ENCODE measurements at places on chromosomes 16 and 17.

GRCh38 chr17:77356690-77357201, 216.0 kb downstream of the SEC14L1 start:
- no peak for DNase-seq

DNA sequence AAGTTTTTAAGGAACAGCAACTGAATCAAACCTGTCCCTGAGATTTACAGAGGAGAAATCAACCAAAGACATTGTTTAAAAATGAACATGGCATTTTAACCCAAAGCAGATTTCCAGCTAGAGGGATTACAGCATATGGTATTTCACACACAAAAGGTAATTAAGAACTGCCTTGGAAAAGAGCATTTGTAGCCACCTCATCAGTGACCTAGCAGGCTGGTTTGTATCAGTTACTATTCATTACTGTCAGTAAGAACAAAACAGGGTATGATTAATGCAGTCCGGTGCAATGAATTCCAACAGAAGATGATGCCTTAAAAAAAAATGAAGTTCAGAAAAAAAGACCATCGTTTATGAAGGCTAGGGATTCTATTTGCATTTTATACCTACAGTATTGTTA, 219.9 kb downstream of the CHD9NB start:
- no peak for DNase-seq

DNA sequence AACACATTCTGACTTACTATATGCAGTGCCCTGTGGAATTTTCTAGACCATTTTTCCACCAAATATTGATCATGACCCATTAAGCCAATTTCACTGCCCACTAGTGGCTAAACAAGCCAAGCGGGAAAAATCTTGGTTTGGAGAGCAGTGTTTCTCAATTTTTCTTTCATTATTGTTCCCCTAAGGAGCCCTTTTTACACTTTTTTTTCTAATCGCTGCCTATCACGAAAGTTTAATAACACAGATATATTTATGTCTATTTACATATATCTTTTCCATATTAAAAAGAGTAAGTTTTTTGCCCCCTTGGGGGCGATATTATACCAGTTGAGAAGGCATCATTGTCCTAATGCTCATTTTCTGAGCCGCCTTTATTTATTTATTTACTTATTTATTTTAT, 10.8 kb upstream of the TLCD3B start:
- no peak for DNase-seq

DNA sequence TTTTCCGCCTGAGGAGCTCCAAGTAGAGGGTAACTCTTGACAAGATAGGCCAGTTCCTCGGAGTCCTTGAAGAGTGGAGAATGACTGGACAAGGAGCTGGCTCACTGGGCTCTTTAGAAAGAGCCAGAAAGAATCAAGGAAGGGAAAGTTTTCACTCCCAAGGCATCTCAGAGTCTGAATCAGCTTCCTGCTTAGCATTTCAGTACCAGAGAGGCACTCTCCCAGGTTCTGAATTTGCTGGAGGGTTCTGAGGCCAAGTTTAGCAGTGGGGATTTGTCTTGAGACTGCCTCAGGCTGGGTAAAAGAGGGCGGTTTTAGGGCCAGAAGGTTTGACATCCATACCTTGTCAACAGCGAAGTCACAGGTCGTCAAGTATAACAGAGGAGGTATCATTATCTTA, 25.5 kb downstream of the GP2 start:
- no peak for DNase-seq

DNA sequence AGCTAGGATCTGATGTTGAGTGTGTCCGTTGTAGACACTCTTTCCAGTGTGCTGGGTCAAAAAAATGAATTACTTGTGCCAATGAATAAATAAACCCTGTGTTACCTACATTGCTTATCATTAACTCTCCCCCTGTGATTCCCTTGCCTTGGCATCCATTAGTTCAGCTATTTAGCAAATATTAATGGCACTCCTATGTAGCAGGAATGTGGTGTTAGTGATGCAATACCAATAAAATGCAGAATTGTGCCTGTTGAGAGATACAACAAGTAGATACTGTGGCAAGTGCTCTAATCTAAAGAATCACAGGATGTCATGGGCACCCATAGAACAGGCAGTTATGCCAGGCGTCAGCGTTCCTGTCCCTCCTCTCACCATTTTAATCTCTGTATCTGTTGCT, 343.2 kb downstream of the PMP22 start:
- no peak for DNase-seq

- DNase-seq: no peak
Observed at GRCh38 chr16:31420037-31420436, 8.1 kb downstream of the COX6A2 start.

DNA sequence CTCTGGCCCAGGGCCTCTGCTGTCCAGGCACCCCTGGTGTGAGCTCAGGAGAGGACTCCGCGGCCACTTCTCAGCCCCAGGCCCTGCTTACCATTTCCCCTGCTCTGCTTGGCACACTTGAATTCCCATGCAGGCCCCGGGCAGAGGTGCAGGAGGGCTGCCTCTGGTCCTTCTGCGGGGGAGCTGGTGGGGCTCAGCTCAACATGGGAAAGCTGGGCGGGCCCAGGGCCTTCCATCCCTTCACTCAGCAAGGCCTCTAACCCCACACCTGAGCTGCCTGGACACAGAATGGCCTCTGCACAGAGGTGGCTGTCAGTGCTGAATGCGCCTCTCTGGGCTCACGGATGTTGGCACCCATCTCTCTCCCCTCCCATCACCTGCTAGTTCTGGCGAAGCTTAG, 12.5 kb upstream of the RNPS1 start:
- DNase-seq: no peak

DNA sequence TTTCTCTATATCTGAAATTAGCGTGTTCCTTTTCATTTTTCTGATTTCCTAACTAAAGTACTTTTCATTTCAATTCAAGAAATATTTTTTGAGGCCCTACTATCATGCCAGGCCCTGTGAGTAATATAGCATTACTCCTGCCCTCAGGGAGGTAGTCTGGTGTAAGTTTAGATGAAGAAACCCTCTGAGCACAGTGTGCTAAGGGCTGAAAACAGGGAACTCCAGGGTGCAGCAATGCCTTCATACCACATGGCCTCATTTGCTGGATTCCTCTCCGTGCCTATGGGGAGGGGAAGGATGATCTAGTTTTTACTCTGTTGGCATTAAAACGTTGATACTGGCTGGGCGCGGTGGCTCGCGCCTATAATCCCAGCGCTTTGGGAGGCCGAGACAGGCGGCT, 4.7 kb downstream of the COQ9 start:
- DNase-seq: no peak

DNA sequence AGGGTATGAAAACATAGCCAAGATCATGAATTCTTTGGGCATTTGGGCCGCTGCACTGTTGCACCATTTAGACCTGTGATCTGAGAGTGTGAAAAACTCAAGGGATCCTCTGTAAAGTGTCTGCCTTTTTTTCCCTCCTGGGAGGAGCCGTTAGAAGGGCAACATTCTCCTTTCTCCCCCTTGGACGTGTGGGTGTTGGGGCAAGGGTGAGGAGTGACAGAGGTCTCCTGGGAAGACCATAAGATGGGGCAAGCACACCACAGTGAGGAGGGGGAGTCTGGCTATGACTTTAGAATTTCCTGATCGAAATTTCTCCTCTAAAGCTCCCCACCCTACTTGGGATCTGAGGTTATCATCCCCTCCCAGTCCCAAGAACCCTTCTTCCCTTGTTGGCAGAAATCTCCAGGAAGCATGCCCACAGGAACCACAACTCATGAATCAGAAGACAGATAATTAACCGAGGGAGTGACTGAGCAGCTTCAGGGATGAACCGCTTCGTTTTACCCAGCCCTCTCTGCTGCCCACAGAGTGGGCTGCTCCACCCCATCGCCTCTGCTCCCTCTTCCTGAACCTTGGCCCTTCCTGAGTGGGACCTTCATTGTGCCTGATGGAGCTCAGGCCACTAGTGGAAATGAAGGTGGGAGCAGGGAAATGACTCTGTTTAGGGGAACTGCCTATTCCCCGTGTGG, 4.2 kb downstream of the ITGB3 start:
- DNase-seq: no peak

DNA sequence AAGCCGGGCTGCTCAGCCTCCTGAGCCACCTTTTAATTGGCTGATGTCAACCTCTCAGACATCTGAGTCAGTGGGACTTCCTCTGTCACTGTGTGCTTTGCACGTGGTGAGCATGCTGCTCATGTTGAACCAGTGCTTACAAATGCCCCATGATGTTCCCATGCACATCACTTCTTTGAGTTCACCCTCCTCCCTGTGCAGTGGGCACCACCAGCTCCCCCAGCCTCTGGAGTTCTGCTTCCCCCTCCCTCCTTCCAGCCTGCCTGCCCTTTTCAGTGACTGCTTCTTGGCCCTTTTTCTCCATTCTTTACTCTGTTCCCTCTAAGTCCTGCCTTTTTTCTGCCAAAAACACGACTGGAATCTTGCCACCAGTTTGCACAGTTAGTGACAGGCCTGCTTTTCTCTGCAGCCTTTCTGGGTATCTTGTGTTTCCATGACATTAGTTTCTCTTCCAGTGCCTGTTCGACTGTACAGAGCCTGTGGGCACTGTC, 41.6 kb downstream of the USP10 start:
- DNase-seq: no peak

- peak; percentile 92 for DNase-seq
Observed at GRCh38 chr16:56964243-56965148, 2.7 kb downstream of the CETP start.

DNA sequence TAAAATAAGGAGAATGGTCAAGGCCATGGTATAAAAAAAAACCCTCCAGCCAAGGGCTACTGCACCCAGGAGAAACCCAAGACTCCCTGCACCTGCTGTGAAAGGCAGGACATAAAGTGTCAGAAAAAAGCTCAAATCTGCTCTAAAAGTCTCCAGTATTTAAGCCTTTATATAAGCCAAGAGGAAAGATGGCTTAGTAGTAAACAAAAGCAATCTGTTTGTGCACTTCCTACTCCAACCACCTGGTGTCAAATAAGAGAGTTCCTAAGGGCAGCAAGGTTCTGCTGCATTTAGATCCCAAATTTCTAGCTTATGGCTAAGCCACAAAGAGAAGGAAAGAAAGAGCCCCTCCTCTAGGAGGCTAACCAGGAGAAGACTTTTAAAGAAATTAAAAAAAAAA, 20.6 kb downstream of the ACSM1 start:
- DNase-seq: no peak

GRCh38 chr16:84732674-84733352, 33.0 kb downstream of the USP10 start:
- no peak for DNase-seq

GRCh38 chr17:75105126-75106080, 4.4 kb upstream of the ARMC7 start:
- DNase-seq: no peak

DNA sequence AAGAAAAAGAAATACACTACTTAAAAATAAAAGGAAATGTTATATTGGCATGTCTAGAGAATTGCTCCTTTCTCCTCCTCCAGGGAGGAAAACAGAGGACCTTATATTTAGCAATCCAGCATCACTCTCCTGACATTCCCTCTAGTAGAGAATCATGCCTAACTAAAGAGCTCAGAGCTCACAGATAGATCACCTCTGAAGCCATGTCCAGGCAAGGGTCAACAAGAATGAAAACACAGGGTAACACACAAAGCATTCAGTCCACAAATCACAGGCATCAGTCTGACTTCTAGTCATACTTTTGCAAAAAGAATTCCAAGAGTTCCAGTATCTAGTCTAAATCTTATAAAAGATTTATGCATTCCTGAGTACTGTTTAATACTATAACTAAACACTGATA, 4.4 kb upstream of the HASPIN start:
- no peak for DNase-seq

DNA sequence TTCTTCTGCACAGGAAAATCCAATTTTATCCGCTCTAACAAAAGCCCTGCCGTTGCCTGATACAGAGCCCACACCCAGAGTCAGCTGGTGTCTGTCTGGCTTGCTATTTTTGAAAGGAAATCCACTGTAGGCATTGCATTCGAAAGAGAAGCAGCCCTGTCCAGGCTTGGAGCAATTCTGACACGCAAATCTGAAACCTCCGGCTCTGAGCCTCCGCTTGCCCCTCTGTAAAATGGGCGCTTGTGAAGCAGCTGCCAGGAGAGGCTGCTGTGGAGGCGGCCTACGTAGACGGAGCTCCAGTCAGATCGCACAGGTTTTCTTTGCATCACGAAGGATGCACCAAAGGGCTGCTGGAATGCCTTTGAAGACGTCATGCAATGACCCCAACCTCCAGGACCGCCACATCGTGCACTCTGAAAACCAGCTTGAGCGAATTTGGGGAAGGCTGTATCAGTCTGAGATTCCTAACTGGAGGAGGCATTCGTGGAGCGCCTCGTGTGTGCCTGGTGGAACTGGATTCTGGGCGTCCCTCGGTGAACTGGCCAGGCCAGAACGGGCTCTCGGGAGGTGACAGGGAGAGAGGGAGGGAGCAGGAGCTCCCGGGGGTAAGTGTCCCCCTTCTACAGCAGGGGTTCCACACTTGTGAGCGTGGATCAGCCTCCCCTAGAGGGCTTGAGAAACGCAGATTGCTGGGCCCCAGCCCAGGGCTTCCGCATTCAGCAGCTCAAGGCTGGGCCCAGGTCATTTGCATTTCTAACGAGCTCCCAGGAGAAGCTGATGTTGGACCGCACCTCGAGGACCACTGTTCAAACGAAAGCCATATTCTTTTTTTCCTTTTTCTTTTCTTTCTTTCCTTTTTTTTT, 215.5 kb downstream of the MRTFB start:
- no peak for DNase-seq

GRCh38 chr17:30234296-30234695, 1.2 kb downstream of the SLC6A4 start:
- no peak for DNase-seq

DNA sequence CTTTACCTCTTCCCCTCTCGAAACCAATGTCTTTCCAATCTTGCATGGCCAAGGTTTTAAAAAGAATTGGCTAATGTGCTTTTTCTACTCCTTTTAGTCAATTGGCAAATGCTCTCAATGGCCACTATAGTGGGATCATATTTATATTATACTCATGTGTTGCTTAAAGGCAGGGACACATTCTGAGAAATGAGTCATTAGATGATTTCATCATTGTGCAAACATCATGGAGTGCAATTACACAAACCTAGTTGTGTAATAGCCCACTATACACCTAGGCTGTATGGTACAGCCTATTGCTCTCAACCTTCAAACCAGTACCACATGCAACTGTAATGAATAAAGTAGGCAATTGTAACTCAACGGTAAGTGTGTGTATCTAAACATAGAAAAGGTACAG, 180.9 kb downstream of the HS3ST3A1 start:
- no peak for DNase-seq

Measured in stimulated activated CD4-positive, alpha-beta T cell treated with anti-CD3 and anti-CD28 coated beads, Interleukin-15, amount 100 ng/mL, for 1 hour (primary cell).